NB4 (cell line): ENCODE measurements at places on chromosomes 7 and 10.

DNA sequence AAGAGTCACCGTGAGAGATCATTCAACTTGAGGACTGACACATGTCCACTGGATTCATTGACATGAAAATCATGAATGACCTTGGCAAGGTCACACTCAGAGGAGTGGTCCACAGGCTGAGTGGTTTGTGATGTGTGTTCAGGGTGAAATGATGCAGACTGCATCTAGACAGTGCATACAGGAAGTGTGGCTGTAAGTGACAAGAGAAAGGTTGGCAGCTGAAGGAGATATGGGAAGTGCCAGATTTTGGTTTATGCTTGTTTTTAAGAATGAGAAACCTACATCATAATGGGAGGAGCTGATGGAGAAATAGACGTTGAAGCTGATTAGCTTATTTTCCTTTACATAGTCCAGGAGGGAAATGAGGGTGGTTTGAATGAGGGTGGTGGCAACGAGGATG, 64.8 kb upstream of the VIPR2 start:
- no peak for DNase-seq

- peak; percentile 32 for DNase-seq
These were observed 312.0 kb downstream of the RNLS start for GRCh38 chr10:88270871-88271713.

GRCh38 chr10:5447056-5447455, 34.7 kb downstream of the NET1 start:
- DNase-seq, result no peak

DNA sequence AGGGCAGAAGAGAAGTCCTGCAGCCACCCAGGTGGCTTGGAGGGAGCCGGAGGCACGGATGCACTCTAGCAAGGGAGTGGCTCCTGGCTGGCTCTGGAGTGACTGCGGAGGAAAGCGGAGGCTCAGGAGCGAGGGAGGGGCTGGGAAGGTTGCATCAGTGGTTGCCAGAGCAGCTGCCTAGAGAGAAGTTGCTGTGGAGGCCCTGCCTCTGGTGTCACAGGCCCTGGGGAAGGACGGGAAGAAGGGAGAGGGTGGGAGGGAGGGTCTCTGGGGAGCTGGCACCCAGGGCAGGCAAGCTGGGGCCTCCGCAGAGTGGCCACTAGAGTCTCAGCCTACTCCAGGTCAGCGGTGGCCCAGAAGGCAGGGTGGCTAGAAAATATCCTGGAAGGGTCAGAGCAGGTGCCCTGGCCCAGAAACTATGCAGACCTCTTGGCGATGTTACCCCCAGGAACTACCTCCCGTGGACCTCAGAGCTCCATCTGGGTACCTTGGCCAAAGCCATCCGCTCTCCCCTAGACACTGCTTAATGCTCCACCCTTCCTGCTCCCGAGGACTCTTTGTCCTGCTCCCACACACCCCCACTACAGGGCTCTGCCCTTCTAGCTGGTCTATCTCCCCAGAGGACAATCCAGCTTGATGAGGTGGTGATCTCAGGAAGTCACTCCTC, 164.3 kb downstream of the NRF1 start:
- no peak for DNase-seq

DNA sequence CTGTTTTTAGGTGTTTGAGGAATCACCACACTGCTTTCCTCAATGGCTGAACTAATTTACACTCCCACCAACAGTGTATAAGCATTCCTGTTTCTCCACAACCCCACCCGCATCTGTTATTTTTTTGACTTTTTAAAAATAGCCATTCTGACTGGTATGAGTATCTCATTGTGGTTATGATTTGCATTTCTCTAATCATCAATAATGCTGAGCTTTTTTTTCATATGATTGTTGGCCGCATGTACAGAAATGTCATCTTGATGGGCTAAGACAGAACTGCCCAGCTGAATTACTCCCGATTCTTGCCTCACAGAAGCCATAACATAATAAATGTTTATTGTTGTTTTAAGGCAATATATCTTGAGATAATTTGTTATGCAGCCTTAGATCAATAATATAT, 93.1 kb upstream of the DKK1 start:
- no peak for DNase-seq

- DNase-seq, result peak; percentile 71
These were observed 1.2 kb downstream of the SLC4A2 start for GRCh38 chr7:151060416-151061212.
